Neural crest cell (in vitro differentiated cells): ENCODE measurements at places on chromosomes 16 and 17.

DNA sequence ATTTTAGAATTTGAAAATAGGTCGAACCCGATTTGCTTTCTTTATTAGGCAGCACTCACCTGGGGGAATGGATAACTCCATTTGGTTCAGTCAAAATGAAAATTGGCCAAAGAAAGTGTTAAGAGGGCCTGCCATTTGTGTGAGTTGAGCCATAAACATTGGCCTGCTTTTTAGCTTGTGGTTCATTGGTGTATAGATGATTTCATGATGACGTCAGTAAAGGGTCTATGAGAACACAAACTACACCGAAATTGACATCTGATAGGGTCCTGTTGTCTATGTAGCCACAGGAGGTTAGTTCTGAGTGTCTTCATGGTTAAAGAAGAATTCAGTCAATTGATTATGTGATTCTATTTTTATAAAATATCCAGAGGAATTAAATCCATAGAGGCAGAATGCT, 1001.5 kb upstream of the EEF2KMT start:
- no peak for DNase-seq

- DNase-seq: no peak
Observed at GRCh38 chr17:3678095-3678820, 9.6 kb downstream of the EMC6 start.

GRCh38 chr16:21233521-21234150, at the start of gene ANKS4B:
Gene ANKS4B, plus strand, starts transcription at chr16:21233699. Its CDS starts 39 bp downstream, at chr16:21233738.
- no peak for DNase-seq

GRCh38 chr17:65718601-65719000, 157.2 kb upstream of the AXIN2 start:
- DNase-seq: no peak

GRCh38 chr17:8016632-8017424, 14.4 kb downstream of the GUCY2D start:
- peak; percentile 62 for DNase-seq

- no peak for DNase-seq
Observed at GRCh38 chr16:70796301-70796700, 4.7 kb downstream of the VAC14 start.

- no peak for DNase-seq
Observed at GRCh38 chr17:75933808-75934207, 7.0 kb downstream of the FBF1 start.

DNA sequence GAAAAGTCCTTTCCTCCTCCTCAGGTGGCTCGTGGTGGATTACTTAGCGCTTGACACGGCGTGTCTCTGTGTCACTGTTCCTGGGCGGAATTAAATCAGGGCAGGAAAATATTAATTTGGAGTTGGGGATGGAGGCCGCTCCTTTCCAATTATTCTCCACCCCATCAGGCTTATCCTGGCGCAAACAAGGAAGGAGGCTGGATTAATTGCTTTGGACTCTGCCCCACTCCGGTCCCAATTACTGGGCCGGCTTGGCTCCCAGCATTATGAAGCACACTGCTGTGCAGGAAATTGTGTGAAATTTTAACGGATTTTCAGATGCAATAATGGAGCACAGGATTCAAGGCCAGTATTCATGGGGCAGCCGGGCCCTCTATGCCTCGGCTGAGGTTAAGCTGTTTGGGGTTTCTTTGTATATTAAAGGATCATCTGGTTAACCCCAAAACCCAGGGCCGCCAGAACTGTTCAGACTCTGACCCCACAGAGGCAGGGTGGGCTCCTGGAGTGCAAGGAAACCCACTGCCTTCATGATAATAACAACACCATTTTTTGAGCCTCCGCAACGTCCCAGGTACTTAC, 87.8 kb downstream of the MRM1 start:
- no peak for DNase-seq

DNA sequence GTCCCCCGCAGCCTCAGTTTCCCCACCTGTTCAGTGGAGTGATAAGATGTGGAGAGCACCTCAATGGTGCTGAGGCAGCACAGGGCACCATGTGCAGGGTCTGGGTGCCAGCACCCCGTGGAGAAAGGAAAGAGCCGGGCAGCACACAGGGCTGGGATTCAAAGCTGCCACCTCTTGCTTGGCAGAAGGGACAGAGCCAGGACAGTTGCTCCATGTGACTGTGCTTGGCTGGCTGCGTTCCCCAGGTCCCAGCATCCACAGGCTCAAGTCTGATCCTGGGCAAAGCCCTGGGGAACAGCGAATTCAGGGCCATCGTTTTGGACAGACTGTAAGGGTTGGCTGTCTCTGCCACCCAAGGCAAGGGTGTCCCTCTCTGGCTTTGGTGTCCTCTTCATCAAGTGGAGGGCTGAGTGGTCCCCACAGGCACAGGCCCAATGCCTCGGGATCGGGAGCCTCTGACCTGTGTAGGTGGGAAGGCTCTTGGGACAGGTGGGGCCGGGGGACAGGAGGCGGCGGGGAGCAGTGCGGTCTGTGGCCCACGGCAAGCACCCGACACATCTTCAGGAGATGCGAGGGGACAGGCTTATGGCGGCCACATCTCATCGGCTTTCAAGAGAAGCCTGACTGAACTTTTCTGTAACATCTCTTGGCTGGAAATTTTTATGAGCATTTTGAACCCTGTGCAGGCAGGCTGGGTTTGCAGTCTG, 8.5 kb downstream of the ZNF469 start:
- DNase-seq: no peak

DNA sequence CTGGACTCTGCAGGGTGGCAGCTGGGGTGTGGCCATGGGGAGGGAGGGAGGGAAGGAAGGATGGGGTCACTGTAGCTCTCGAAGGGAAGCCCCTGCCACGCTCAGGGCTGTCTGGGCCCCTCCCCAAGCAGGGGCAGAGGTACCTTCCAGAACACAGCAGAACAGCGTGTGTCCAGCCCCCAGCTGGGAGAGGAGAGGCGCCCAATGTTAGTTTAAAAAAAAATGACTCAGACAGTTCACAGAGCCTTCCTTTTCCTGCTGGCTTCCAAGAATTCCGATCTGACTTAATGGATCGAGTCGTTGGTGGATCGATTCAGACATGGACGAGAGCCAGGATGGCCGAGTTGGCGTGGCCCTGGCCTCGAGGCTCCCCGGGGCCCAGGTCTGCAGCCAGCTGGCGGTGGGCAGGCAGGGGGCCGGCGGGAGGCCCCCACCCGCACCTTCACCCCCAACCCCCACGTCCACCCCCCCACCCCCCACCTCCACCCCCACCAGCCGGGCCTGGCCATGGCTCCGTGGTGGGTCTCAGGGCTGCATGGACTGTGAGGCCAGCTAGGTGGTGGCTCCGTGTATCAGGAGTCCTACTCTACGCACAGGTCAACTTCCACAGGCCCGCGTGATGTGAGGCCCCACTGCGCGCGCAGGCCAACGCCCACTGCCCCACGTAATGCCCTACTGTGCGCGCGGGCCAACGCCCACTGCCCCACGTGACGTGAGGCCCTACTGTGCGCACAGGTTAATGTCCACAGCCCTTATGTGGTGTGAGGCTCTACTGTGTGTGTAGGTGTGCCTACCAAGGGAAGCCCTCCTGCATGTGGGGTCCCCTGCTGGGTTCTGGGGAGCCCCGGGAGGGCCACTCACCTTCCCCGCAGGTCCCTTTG, 21.8 kb downstream of the CACNA1H start:
- DNase-seq: no peak

- DNase-seq: no peak
Observed at GRCh38 chr17:21015564-21015963, 27.2 kb downstream of the USP22 start.

DNA sequence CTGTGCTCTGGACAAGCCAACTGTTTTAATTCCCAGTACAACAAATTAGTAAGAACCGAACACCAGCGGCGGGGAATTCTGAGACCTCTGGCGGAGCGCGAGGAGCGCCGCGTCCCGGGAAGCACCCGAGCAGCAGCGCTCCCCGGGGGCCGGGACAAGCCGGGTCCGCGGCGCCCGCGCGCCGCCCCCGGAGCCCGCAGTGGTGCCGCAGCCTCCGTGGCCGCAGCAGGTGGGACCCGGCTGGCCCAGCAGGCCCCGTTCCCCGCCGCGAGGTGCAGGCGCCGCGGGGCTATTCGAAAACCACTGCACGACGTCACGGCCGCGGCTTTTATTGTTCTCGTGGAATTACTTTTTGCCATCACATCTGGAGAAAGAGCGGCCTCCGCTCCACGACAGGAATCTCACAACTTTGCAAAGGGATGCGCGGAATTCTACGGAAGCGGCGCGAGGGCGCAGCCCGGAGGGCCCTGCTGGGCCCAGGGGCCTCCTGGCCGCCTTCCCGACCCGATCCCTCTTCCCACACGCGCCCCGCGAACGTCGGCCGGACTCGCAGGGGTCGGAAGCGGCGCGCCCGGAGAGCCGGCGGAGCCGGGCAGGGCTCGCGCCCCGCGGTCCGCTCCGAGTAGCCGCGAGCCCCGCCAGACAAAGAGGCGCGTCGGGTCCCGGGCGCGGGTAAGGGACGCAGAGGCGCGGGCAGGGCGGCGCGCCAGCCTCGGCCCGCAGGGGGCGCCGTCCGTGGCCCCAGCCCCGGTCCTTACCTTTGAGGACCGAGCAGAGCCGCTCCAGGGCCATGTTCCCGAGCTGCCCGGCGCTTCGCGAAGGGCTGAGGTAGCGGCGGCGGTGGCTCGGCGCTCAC, 696 bp downstream of the NETO2 start:
- DNase-seq: peak; percentile 68

- no peak for DNase-seq
Observed at GRCh38 chr17:59257101-59257500, 36.8 kb downstream of the GDPD1 start.

- no peak for DNase-seq
Observed at GRCh38 chr16:1428511-1428910, 2.4 kb upstream of the PERCC1 start.

DNA sequence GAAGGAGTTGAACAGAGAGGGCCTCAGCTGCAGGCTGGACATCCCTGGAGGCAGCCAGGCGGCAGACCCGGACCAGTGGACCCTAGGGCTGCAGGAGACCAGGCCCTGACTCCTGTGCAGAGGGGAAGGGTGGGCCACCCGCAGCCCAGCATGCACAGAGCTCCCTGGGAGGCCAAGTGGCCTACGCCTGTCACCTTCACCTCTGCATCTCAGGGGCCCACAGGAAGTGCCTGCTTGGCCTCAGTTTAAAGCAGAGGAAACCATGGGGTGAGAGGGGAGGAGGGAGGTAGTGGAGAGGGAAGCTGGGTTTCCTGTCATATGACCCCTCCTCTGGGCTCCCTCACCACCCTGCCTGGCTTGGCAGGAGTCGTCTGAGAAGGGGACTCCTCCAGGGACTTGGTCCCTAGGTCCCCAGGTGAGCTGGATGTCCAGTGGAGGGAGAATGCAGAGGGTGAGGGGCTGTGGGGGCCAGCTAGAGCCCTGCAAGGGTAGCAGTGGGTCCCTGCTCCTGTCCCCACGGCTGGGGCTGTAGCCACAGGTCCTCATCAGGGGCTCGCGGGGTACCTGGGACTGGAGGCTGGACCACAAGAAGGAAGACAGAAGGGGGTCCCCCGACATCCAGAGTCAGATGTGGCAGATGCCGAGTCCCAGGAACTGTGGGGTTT, at the start of gene TMC8:
Gene TMC8, plus strand, starts transcription at position 335 of the 665 bp plus-strand sequence. CDS start 818 bp downstream, outside the sequence.
- no peak for DNase-seq

DNA sequence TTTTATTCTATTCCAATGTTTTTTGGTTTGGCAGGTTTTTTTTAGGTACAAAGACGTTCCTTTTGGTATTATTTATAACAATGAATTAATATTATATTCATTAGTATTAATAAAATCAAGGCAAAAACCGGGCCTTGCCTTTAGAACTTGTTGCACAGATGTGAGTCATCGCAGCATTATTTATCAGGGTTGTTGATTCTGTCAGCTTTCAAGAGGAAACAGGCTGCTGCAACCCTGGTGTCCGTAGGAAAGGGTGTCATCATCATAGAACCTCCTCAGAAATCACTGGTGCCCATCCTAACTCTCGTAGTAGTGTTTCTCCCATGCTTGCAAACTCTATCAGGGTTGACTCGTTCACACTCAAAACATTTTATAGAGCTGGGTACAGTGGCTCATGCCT, 10.2 kb upstream of the LRRC37B start:
- DNase-seq: no peak

- no peak for DNase-seq
Observed at GRCh38 chr16:20411055-20411454, 1.7 kb downstream of the ACSM5 start.

- DNase-seq: no peak
Observed at GRCh38 chr17:9837551-9838471, 12.1 kb downstream of the GLP2R start.

- no peak for DNase-seq
Observed at GRCh38 chr16:90084215-90084950, 7.3 kb upstream of the PRDM7 start.

- peak; percentile 61 for DNase-seq
Observed at GRCh38 chr16:89037261-89038152, 56.1 kb upstream of the ACSF3 start.
